ENCODE measurements at places on chromosomes 4 and X.
A peak's percentile ranks its signal among the peaks of the same experiment; 100 is the strongest.

- no peak for DNase-seq
These were observed 22.9 kb upstream of the CASK start for GRCh38 chrX:41946235-41946634.

- DNase-seq = no peak
These were observed 80.6 kb downstream of the COMMD8 start for GRCh38 chr4:47382846-47383360.

DNA sequence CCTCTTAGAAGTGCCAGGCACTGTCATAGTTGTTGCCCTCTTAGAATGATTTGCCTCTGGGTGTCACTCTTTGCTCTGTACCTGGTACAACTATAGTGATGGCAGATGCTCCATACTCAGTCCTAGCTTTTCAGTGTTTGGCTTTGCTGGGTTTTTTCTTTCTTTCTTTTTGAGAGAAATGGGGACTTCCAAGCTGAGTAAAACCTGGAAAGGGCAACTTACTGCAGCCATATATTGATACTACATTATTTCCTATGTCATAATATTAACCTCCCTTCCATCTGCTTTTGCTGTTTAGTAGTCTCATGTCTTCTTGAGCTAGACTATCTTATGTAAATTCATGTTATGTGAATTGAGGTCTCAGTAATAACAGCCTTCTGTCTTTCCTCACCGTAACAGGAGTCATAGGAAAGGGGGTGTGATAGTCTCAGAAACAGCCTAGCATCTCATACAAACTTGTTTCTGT is 49.0 kb downstream of the NIPAL1 start:
- DNase-seq = no peak

GRCh38 chr4:5032813-5033212 is 13.6 kb upstream of the CYTL1 start:
- no peak for DNase-seq

DNA sequence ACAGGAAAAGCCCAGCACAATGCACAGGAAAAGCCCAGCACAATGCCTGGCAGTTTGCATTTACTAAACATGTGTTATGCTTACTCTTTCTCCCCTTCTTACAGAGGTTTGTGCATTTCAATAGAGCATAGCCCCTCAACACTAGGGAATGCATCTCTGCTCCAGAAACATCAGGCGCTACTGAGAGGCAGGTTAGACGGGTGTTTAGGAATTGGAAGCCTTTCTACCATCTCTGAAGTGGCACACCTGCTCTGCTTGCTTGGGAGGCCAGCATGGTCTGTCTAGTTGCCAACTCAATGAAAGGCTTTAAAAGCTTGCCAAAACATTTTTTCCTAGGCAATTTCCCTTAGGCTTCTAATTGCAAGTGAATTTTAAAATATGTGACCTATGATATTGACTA is 55.7 kb downstream of the GRID2 start:
- no peak for DNase-seq

DNA sequence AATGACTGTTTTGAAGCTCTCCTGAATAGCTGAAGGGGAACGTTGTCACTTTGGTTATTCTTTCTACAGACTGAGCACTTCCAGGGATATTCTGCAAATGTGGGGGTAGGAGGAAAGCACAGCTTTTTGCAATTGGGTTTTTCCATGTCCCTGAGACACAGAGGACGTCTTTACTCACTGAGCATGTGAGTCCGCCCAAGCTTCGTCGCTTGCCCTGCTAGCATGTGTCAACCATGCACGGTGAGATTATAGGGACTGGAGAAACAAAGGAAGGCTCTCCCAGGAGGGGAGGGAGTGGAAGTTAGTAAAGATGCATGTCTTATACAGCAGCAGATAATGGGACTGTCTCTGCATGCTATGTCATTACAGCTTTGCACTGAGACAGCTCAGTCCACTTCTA is 111.5 kb upstream of the SFRP2 start:
- no peak for DNase-seq

DNA sequence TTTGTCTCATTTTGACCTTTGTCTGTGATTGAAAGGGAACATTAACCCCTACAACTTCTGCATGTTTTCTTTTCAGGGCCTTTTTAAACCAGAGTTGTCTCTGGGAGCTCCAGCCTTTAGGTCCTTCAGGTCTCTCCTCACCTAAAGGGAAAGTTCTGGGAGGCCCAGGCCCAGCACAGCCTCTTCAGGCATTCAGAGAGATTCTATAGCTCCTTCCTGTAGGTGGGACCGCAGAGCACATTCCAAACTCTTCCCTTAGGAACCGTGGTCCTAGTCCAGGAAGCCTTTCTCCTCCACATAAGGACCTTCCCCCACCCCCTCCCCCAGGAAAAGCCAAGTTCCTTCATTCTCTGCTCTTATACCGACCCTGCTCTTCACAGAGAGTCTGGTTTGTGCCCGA is 14.9 kb downstream of the NKX6-1 start:
- DNase-seq = no peak

DNA sequence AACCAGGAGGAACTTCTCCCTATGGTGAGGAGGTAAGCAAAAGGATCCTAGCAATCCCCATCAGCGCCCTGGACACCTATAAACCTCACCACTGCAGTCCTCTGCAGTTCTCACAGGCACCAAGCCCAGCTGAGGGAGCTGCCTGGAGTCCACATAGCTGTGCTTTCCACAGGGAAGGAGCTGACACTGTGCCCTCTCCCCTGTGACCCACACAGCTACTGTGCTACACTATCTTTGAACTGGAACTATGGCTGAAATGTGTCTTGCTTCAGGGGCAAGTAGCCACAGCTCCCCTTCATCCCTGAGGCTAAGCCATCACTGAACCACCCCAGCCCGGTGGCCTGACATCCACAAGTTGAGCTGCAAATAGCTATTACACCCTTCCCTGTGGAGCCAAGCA is 208.5 kb upstream of the RPL34 start:
- DNase-seq = no peak

- DNase-seq = no peak
These were observed 10.0 kb downstream of the ABHD18 start for GRCh38 chr4:127975121-127975770.

DNA sequence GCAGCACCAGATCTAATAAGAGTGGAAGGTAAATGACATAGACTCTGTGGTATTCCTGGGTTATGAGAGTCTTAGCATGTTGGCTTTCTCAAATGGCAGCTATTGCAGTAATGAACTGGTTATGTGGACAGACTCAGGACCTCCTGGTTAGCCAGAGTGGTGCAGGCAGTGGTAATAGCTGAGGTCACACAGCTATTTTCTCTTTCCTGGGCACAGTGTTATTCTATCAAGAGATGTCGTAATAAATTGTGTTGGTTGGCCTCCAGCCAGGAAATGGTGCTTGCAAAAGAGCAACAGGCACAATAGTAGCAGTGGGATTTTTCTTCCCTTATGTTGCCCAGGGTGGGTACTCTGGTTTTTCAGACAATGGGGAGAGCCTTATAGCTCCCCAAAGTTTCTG is 279.2 kb upstream of the FGF16 start:
- no peak for DNase-seq

GRCh38 chr4:78293348-78293747 is 236.2 kb downstream of the FRAS1 start:
- DNase-seq = no peak

- DNase-seq = peak; percentile 2
These were observed 19.7 kb upstream of the SPON2 start for GRCh38 chr4:1192091-1192492.

Measured in stimulated activated naive CD8-positive, alpha-beta T cell treated with anti-CD3 and anti-CD28 coated beads, Interleukin-15, Interleukin-2, amounts not matched to agents 100 U/mL and 50 U/mL, for 24 hours (primary cell).